ENCODE measurements at places on chromosomes 5 and 9. TPM values are rescaled to one million over a fixed set of nuclear protein-coding genes. Genes with fewer than 3 reads are reported as not detected.

- DNase-seq: no peak
These were observed 175.1 kb downstream of the BAAT start for GRCh38 chr9:101209670-101210069.

GRCh38 chr5:6496207-6496584, 47.5 kb downstream of the UBE2QL1 start:
- no peak for DNase-seq

GRCh38 chr9:21708856-21709255, 93.6 kb upstream of the MTAP start:
- no peak for DNase-seq

DNA sequence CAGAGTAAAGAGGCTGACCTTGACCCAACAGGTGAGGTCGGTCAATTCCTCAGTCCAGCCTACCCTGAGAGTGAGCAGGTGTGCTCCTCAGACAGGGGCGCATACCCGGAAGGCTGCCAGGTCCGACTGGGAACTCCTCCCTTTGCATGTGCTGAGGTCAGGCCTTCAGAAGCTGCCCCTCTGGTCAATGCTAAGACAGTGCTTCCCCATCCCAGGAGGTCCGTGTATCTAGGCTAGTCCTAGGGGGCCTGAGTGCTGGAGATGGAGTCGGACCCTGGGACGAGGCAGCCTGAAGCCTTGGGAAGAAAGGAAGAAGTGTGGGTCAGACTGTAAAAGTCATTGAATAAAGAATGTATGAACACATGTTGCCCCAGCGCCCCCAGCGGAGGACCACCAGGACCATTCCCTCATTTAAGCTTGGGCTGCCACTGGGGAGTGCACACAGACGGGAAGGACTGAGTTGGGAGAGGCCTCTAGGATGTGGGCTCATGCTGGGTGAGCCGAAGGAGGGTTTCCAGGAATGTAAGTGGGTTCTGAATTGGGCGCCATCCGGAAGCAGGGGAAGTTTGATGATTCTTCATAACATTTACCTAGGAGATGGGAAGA, 41.0 kb upstream of the GFPT2 start:
- no peak for DNase-seq

DNA sequence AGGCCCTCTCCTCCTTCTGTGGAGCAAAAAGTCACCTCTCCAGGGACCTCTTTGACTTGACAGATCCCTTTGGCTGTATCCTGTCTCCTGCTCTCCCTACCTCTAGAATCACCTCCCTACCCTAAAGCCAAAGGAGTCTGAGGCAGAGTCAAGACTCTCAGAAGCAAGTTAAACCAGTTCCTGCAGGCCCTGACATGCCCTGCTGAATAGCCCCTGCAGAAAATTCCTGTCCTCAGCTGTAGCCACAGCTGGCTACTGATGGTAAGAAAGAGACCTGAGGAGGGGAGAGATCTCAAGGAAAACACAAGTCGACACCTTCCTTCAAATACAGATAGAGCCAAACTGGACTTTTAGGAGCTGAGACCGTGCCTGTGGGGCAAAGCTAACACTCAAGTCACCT, 23.7 kb upstream of the UBAP2 start:
- no peak for DNase-seq

- no peak for DNase-seq
These were observed 23.0 kb downstream of the SLC36A1 start for GRCh38 chr5:151470439-151470838.

- no peak for DNase-seq
These were observed 37.6 kb upstream of the SLC27A6 start for GRCh38 chr5:128927644-128928043.

DNA sequence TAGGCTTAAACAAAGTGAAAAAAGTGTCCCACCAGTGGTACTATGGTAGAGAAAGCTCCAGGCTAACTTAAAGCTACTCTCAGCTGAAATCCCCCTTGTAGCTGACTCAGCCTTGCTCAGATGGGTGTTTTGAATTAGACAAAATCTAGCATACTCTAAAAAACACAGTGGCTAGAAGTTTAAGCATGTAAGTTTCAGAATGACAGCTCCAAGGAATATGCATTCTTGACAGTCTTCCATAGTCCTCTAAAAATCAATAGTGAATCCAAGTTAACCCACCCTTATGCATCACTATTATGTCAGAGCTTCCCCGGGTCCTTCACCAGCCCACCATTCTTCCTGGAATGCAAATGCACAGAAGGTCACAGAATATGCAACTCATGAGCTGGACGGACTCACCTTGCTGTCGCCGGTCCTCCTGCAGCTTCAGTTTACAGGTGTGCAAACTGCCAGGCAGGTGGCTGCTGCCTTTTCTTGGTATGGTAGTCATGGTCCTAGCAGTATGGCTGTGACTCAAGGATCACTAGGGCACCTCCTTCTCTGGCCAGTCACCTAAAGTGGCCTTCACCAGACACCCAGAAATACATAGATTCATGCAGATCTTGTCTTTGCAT, 668 bp downstream of the RANBP3L start:
- no peak for DNase-seq

- no peak for DNase-seq
These were observed 384.7 kb upstream of the ZNF462 start for GRCh38 chr9:106478312-106478711.

- no peak for DNase-seq
These were observed 9.9 kb downstream of the RAD23B start for GRCh38 chr9:107292821-107293542.

GRCh38 chr5:132294728-132295504, 722 bp downstream of the SLC22A4 start:
- peak; percentile 58 for DNase-seq

GRCh38 chr5:43433382-43433781, 21.2 kb upstream of the CCL28 start:
- no peak for DNase-seq

DNA sequence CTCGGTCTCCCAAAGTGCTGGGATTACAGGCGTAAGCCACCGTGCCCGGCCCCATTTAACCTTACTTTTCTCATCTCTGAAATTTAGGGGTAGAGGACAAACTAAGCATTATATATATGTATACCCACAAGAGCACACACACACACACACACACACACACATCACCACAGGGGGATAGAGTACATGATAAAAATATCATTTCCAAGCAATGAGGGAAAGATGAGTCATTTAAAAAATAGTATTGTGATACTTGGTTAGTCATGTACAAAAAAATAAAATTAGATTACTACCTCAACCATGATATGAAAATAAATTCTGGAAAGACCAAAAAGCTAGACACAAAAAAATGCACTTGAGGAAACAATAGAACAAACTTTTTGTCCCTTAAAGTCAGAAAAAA, 67.2 kb downstream of the CDH18 start:
- DNase-seq: no peak

DNA sequence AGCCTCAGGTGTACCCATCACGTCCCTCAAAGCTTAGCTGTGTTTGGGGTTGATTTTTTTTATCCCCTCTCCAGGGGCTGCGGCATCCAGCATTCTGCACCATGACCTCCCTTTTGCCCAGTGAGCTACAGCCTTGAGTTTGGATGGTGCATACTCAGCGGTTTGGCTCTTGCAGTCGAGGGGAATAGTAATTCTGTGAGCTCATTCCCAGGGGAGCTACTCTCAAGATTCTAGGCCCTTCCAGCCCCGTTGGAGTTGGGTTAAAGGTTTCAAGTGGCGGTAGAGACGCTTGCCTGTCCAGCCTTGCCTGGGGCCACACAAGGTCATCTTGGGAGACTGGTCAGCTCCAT, 102.2 kb upstream of the SPRY4 start:
- no peak for DNase-seq

GRCh38 chr9:114369216-114370130, 18.3 kb downstream of the AKNA start:
- no peak for DNase-seq

DNA sequence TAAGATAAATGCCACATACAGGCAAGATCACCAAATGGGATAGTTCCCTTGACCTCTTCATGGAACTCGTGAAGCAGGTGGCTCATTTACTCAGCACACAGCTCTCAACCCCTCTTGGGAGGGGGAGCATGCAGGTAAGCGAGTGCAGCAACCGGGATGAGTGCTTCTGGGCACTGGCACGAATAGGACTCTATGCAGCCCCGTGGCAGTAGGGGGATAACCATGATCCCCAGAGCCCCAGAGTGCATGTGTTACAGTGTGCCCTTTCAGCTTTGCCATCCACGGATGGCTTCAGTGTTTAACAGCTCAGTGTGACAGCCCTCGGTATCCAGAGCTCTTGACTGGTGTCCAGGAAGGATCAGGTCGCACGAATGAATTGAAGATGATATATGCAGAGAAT, 1187.1 kb downstream of the CDH9 start:
- DNase-seq: no peak

- peak; percentile 81 for DNase-seq
These were observed 134.2 kb downstream of the ARHGAP26 start for GRCh38 chr5:142904416-142904815.

- DNase-seq: no peak
These were observed 56.6 kb upstream of the SPTLC1 start for GRCh38 chr9:92171822-92172221.

DNA sequence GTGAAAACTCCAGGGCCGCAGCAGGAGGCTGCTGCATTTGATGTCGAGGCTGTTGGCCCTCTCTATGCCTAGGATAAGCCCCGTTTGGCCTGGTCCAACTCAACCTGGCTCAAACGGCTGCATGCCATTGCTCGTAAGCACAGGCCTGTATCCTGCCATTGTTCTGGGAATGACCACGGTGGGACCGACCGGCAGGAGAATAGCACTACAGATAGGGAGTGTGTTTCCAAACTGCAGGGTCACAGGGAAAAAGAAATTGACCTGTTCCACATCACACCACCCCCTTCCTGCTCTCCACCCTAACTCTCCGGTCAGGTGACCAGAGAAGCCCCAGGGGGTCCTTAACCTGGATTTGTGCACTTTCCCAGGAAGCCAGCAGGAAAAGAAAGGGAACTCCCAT, 278.7 kb upstream of the KLF4 start:
- no peak for DNase-seq

DNA sequence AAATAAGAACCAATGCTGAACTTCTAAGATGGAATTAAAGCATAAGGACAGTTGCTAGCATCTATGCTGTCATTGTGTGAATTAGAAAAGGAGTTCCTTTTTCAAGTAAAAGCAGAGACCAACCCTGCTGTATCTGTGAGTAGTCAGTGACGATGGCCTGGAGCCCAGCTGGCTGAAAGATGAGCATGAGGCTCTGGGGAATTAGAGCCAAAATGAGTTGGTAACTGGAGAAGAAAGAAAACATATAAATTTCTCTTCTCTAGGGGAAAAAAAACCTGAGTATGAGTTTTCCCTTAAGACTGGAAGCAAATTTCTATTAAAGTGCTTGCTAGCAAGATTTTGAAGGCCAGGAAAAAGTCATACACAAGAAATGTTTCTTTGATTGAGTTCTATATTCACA, 1.6 kb upstream of the SPZ1 start:
- DNase-seq: no peak

DNA sequence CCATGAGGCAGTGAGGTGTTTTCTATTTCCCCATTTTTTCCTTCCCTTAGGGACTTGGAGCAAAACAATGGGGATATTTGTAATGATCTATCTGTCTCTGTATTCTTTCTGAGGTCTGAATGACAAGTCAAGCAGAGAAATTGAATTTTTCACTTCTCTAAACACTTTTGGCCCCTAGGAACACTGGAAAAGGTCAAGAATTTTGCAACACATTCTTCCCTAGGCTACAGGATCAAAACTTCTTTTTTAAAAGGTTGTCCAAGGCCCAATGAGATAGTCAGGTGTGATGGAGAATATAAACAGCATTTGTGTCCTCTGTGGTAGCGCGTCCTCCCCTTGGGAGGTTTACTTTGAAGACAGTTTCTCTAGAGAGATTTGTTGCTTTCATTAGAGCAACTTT, 620.5 kb downstream of the TLR4 start:
- DNase-seq: no peak

GRCh38 chr9:100865111-100865510, 163.4 kb upstream of the PLPPR1 start:
- no peak for DNase-seq

DNA sequence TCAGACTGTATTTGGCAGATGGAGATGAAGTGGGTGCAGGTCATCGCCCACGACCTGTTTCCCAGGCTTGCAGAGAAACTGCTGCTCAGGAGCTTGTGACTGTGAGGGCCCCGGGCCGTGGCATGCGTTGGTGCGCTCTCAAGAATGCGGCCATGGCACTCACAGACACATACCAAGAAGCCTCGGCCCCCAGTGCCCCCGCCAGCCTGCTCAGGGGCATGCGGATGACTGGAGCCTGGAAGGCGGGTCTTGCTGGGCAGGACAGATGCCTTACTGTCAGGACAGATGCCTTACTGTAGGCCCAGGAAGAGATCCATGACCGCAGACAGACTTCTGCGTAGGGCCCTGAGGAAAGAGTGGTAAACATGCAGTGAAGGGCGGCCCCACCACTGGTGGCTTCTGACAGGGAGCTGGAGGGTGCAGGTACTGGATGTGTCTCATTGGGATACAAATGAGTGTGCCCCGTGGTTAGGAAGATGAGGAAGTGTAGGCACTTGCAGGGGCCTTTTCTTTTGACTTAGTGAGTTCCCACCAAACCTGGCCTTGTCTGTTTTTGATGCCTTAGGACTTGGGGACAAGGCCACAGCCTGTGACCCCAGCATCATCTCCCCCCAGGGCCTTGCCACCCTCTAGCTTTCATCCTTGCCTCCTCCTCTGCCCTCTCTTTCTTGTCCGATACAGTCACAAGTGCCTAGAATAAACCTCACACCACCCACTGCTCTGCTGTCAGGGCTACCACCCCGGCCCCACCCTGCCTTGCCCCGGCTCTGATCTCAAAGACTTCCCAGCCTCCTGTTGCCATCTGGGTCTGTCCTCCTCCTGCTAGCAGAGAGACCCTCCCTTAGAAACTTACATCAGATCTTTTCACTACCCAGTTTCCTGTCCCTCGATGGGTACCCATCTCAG, 68.8 kb upstream of the ABL1 start:
- DNase-seq: no peak

DNA sequence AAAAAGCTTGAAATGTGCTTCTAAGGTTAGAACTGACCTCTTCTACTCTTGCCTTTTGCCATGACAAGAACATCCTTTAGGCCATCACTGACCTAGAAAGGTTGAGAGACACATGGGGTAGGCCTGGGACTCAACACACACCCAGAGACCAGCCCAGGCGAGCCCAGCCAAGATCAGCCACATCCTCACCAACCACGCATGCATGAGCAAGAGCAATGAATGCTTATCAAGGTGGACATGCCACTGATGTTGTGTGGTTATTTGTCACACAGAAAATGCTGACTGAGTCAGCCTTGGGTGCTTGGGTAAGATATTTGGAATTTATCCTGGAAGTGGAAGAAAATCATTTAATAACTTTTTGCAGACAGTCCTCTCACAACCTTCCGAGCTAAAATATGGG, 39.4 kb downstream of the SMIM23 start:
- no peak for DNase-seq

Gene BTNL9
- total RNA-seq: 0.21 TPM

Gene NXNL2
- total RNA-seq: 4.3 TPM

Gene C9orf153
- total RNA-seq: not detected

Gene KLHL3
- 1.6 TPM for total RNA-seq

Gene CDX1
- 0.33 TPM for total RNA-seq

Gene CCDC192
- total RNA-seq: not detected

Gene OBP2B
- total RNA-seq: not detected

Gene MAP1B
- 136 TPM for total RNA-seq

Gene NUTM2F
- total RNA-seq: not detected

Gene LCNL1
- total RNA-seq: not detected

Gene IFNB1
- not detected for total RNA-seq

Gene PCDHGA4
- total RNA-seq: 3.6 TPM

Gene CER1
- total RNA-seq: not detected

Gene SPATA31C1
- total RNA-seq: not detected

Gene CTSL
- 117 TPM for total RNA-seq

Gene CTXN3
- not detected for total RNA-seq
